Activated CD4-positive, alpha-beta T cell treated with anti-CD3 and anti-CD28 coated beads for 36 hours (primary cell): ENCODE measurements at places on chromosomes 12 and 14.
A peak's percentile ranks its signal among the peaks of the same experiment; 100 is the strongest.

DNA sequence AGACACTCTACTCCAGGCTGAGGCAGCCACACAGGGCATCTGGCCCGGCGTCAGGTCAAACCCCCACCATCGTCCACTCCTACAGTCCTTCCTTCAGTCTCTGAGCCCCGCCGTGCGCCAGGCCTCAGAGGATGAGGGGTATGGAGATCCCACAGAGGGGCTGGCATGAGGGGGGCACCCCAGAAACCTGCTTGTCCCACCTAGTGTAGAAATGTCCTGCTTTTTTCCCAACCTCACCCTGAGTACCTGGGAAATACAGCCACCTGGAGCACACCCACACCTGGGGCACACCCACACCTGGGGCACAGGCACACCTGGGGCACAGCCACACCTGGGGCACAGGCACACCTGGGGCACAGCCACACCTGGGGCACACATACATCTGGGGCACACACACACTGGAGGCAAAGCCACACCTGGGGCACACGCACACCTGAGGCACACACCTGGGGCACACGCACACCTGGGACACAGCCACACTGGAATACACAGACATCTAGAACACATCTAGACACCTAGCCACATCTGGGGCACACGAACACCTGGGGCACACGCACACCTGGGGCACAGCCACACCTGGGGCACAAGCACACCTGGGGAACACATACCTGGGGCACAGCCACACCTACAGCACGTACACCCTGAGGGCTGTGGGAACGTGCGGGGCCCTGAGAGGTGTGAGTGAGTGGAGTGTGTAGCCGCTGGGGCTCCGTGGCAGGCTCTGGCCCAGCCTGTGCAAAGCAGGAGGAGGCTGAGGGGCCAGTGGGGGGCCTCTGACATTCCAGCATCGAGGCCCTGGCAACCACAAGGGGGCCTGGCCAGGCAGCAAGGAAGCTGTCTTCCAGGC lies 18.4 kb downstream of the AKT1 start:
- DNase-seq, result no peak

GRCh38 chr14:105711841-105712460 lies 185.6 kb downstream of the TMEM121 start:
- DNase-seq, result no peak

DNA sequence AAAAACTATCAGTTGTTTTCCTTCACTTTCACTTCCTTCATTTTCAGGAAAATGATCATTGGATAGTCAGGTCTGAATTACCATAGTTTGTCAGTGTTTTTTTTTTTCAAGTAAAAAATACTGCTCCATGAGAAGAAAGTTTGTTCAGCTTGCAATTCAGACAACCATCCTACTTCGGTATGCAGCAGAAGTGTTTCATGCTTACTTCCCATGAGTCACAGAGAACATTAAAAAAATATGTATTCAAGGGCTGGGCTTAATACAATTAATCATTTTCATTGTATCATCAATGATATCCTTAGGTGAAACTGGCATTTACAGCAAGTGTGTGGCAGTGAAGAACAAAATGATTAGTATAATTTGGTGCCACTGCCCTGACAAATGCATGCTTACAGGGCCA lies 21.6 kb downstream of the PYM1 start:
- DNase-seq, result no peak

- DNase-seq, result peak; percentile 16
These were observed 73.4 kb downstream of the GTF2A1 start for GRCh38 chr14:81147140-81147897.

GRCh38 chr12:43578782-43579181 lies 26.8 kb upstream of the ADAMTS20 start:
- DNase-seq, result no peak
